Mesendoderm (in vitro differentiated cells): ENCODE measurements at places on chromosomes 5 and 9.
A peak's percentile ranks its signal among the peaks of the same experiment; 100 is the strongest.

- no peak for DNase-seq
These were observed 57.7 kb upstream of the ZNF618 start for GRCh38 chr9:113818391-113818790.

GRCh38 chr5:180803181-180804128 is 849 bp upstream of the MGAT1 start:
- DNase-seq: peak; percentile 84

- DNase-seq: no peak
These were observed 5.4 kb upstream of the OTULINL start for GRCh38 chr5:14576206-14576605.

DNA sequence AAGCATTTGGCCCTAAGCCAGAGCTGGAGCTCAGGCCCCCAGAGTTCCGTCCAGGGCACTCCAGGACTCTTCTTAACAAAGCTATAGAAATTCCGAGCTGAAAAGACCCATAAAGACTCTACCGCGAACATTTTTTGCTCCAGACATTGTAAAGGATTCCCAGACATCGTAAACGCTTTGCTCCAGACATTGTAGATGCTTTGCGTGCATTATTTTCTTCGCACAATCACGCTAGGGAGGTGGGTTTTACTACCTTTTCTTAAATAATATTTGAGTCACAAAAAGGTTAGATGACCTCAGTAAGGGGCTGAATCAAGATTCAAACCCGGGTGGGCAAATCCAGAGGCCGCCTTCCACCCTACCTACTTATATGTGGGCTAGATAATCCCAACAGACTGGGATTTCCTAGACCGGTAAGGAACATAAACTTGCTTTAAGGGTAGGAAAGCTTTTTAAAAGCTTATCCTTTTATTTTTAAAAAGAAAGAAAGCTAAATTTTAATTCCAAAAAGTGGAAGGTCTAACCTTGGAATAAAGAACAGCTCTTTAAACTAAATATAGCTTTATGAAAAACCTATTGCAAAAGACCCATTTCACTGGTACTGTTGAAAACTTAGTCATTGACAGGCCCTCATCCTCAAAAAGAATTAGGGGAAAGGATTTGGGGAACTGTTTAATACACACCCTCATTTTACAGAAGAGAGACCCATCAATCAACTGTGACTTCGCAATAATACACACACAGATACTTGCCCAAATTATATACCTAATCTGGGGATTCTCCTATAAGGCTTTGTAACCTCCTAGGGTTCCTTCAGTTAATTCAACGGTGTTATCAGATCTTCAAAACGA is 822 bp upstream of the TNIP1 start:
- no peak for DNase-seq

DNA sequence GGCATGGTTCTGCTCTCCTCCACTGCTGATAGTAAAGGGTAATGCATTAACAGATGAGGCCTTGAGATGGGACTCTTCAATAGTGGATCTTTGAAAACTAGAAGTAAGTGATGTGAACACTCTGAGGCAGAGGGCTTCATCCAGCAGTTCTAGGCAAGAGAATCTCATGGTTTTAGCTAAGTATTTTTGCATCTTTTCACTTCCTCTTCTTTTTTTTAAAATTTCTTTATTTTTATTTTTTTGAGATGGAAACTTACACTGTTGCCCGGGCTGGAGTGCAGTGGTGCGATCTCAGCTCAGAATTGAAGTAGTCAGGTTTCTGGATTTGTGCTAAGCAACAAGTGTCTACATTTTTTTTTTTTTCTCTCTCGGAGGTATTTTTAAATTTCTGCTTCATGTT is 101.9 kb downstream of the MTRR start:
- no peak for DNase-seq

- peak; percentile 62 for DNase-seq
These were observed 1.4 kb downstream of the CHD1 start for GRCh38 chr5:98927242-98927988.

GRCh38 chr9:1096155-1096964 is 46.2 kb downstream of the DMRT2 start:
- DNase-seq: no peak

DNA sequence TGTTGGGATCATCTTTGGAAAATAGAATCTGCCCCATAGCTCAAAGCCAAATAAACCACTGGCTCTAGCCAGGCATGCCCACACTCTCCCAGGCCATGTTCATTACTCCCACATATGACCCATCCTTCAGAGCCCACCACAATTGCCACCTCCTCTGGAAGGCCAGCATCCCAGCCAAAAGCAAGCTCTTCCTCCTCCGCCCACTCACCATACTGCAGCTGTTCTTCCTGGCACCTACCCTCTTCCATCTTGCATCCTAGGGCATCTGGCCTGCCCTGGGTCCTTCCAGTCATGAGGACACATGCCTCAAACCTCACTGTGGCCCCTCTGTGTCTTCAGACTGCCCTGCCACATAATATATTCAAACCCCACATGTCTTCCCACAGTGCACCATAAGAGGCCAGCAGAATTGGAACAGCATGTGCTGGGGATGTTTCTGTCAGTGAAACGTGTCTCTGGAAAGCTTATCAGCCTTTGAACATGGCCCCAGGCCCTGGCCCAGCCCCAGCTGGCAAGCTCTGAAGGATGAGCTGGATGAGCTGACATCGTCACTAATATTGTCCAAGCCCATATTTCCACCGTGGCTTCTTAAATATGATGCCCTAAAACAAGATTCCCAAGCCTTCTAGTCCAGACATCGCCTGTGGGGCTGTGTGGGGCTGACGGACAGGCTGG is 230.8 kb downstream of the AGTPBP1 start:
- no peak for DNase-seq

- DNase-seq: no peak
These were observed 58.6 kb downstream of the ENC1 start for GRCh38 chr5:74581988-74582365.

- DNase-seq: no peak
These were observed 120.5 kb downstream of the ADAMTS2 start for GRCh38 chr5:179224741-179225140.

DNA sequence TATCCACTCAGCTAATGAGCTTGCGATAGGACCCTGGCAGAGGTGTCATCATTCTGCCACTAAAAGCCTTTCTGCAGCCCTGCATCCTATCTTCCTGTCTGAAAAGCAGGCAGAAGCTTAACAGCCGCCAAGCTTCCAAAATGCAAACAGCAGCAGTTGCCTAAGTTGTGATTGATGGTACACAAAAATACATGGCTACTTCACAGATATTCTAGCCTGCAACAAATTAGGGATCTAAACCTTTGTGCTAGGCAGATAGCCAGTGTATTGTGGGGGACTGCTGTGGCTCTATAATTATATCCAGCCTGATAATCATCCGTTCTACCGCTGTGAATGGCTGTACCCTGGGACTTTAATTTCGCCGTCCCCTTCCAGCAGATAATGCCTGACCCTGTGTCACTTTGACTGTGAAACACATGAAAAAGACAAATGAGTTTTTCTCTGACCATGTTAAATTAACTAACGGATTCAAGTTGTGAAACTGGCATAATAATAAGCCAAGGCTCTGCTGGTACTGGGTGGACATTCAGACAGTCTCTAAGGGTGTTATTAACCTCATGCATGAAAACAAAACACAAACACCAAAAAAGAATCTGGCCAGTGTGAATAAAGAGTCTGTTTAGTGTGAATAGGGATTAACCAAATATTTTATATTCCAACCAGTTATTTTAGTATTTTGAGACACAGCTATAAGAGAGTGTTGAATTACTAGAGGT is 45.9 kb downstream of the SEMA6A start:
- peak; percentile 73 for DNase-seq

DNA sequence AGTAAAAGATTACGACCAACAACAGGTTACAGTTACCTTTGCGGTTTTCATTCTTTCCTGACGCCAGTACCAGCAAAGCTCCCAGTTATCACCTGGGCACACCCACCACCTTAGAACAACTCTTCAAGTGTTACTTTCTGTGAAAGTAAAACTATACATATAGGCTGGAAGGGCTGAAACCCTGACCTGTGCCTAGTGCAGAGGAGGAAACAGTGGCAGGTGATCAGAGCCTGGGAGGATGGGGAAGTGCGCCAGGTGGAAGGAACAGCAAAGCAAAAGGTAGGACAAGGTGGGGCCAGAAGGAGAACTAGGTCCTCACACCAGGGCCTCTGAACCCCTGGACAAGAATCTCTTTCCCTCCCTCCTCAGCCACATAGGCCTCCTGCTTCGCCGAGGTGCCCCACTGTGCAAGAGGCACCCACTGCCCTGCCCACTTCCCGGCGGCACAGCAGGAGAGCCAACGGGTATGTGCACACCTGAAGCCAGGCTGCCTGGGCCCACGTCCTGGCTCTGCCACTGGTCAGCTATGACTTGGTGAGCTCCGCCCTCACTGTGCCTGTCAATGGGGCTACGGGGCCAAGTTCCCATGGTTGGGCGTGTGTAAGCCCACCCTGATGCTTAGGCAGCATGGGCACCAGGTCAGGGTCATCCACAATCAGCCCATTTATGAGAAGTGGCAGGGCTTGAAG is 26.9 kb downstream of the BICD2 start:
- no peak for DNase-seq

GRCh38 chr9:426264-426663 is 211.6 kb downstream of the DOCK8 start:
- DNase-seq: peak; percentile 14
